ENCODE measurements at places on chromosomes 13 and 19.

DNA sequence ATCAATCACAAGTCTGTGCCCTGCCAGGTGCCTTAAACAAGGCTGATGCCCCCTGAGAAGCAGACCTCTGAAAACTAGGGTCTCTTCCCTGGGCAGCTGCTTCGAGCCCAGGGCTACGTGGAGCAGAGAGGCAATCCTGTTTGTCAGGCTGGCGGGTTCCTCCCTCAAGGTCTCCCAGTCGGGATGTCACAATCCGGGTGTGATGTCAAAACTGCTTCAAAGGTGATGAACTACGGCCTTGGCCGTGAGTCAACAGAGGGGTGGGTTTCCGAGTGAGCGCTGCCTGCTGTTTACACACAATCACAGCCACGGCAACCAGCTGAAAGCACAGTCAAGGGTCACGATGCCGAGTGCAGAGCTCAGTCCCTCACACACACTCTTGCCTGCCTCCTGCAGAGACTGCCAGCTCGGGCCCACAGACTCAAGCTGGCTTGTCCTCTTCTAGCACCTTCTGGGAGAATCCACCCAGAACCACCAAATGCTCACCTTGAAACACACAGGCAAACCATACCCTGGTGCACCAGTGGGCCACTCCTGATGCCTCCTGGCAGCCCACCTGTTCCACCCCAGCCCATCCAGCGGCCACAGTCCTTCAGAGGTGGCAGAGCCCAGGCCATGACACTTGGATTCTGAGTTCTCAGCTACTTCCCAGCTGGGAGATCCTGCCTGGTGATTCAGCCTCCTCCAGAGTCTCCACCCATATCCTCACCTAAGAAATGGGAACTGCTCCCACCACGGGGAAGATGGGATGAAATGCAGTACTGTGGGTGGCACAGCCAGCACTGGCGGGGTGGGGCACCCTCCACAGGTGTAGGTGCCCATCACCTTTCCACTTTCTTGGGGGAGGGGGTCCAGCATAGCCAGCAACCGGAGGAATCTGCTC lies 6.8 kb downstream of the ELL start:
- no peaks in the 10 kb centered on the region for H3K36me3 ChIP-seq
- H3K4me3 ChIP-seq, result peak overlapping the region; percentile 12
- no peak for DNase-seq

GRCh38 chr19:29843180-29844051 lies 31.6 kb downstream of the CCNE1 start:
- no peak for DNase-seq
- H3K27ac ChIP-seq, result no peak overlapping the region
- no peaks in the 10 kb centered on the region for H3K4me1 ChIP-seq
- no peaks in the 10 kb centered on the region for H3K36me3 ChIP-seq

GRCh38 chr19:52962394-52963246 lies at the start of gene ZNF816:
Gene ZNF816 (minus strand): TSS chr19:52962881. CDS start chr19:52956089, 6,792 bp downstream.
- no peaks in the 10 kb centered on the region for H3K36me3 ChIP-seq
- peak; percentile 97 for DNase-seq
- no peaks in the 10 kb centered on the region for H3K4me1 ChIP-seq
- H3K27me3 ChIP-seq, result no peaks in the 10 kb centered on the region
- H3K4me3 ChIP-seq, result peak within 1 kb of the TSS; percentile 67
- H3K27ac ChIP-seq, result peak within 1 kb of the TSS; percentile 82

- no peaks in the 10 kb centered on the region for H3K27me3 ChIP-seq
- no peaks in the 10 kb centered on the region for H3K36me3 ChIP-seq
- DNase-seq, result no peak
- H3K4me3 ChIP-seq, result no peak overlapping the region
- no peak overlapping the region for H3K27ac ChIP-seq
Measured at GRCh38 chr13:76816394-76816793, 69.8 kb downstream of the KCTD12 start.

GRCh38 chr19:49408816-49409440 lies 14.3 kb downstream of the PTH2 start:
- no peak for DNase-seq
- H3K4me1 ChIP-seq, result no peaks in the 10 kb centered on the region
- H3K27ac ChIP-seq, result no peak overlapping the region
- no peak overlapping the region for H3K4me3 ChIP-seq
- no peaks in the 10 kb centered on the region for H3K36me3 ChIP-seq

DNA sequence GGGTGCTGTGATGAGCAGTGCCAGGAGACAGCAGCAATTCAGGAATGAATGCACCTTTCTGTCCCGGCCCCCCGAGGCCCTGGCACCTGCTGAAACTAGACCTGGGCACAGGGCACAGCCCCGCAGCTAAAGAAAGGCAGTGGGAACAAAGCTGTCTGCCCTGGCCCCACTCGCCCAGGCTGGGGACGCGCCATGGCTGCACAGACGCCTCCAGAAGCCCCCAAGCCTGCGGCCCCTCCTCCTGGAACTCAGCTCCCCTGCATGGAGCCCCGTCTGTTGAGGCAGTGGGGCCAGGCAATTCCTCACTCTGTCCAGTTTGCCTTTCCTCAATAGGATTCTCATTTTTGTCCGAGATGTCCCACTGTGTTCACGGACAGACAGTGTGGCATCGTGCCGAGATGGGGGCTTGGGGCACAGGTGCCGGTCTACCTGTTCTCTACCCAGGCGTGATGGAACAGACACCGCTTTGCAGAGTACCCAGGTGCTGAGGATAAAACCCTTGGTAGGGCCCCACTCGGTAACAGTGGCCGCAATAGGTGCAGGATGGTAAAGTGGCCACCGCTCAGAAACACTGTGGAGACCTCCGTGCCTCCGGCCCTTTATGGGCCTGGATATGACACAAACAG lies 146.5 kb upstream of the SOX1 start:
- DNase-seq, result no peak
- H3K27me3 ChIP-seq, result peaks cover 29% of the 10 kb centered on the region
- no peaks in the 10 kb centered on the region for H3K4me1 ChIP-seq

DNA sequence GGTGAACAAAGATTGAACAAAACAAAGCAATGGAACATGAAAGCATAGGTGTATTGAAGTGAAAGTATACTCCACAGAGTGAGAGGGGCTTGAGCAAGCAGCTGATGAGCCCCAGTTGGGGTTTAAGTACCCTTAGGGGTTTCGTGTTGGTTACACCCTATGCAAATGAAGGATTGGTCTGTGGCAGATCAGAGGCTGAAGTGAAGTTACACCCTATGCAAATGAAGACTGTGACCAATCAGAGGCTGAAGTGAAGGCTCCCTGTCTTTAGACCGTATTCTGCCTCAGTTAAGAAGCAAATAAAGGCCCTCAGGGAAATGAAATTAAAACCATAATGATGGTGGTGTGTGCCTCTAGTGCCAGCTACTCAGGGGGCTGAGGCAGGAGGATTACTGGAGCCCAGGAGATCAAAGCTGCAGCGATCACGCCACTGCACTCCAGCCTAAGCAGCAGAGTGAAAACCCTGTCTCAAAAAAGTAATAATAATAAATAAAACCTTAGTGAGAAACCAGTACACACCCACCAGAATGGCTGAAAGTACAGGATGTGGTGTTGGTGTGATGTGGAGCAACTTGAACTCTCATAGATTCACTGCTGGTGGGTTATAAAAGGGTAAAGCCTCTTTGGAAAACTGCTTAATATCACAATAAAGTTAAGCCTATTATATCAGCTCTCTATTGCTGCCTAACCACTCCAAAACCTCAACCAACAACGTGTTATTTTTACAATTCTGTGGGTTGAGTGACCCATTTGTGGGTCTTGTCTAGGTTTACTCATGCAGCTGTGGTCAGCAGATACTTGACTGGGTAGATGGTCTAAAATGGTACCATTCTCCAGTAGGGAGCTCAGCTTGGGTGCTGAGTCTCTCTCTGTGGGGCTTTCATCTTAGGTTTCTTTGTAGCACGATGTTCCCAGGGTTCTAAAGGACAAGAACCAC lies 12.8 kb upstream of the UPF3A start:
- H3K27ac ChIP-seq, result no peak overlapping the region
- H3K27me3 ChIP-seq, result no peaks in the 10 kb centered on the region
- H3K4me3 ChIP-seq, result no peak overlapping the region
- H3K4me1 ChIP-seq, result no peaks in the 10 kb centered on the region

GRCh38 chr19:45613926-45614725 lies 12.1 kb upstream of the GPR4 start:
- H3K27me3 ChIP-seq, result no peaks in the 10 kb centered on the region
- no peaks in the 10 kb centered on the region for H3K36me3 ChIP-seq
- peak overlapping the region; percentile 77 for H3K27ac ChIP-seq
- no peak overlapping the region for H3K4me3 ChIP-seq

Data from breast epithelium (tissue), 4 donors.